ENCODE measurements at places on chromosomes 13 and 19. TPM values are rescaled to one million over a fixed set of nuclear protein-coding genes. Genes with fewer than 3 reads are reported as not detected.
A peak's percentile ranks its signal among the peaks of the same experiment; 100 is the strongest.

GRCh38 chr19:56748378-56748777 lies 76.8 kb upstream of the ZNF835 start:
- no peak overlapping the region for H3K27ac ChIP-seq
- H3K27me3 ChIP-seq: no peaks in the 10 kb centered on the region
- H3K4me3 ChIP-seq: no peak overlapping the region
- DNase-seq: peak; percentile 34

- no peak for DNase-seq
- no peak overlapping the region for H3K27ac ChIP-seq
- no peaks in the 10 kb centered on the region for H3K4me1 ChIP-seq
Observed at GRCh38 chr13:110134801-110135200, 172.2 kb downstream of the COL4A1 start.

- H3K36me3 ChIP-seq: no peaks in the 10 kb centered on the region
- H3K4me1 ChIP-seq: no peaks in the 10 kb centered on the region
Observed at GRCh38 chr19:51811344-51811743, 16.4 kb downstream of the FPR3 start.

GRCh38 chr13:85316506-85317025 lies 482.7 kb downstream of the SLITRK6 start:
- no peaks in the 10 kb centered on the region for H3K27me3 ChIP-seq
- no peak overlapping the region for H3K4me3 ChIP-seq
- no peak for DNase-seq
- no peak overlapping the region for H3K27ac ChIP-seq

The HIF3A gene
- total RNA-seq: 235 TPM

The CCL25 gene
- not detected for total RNA-seq

All from tibial nerve (tissue), 4 donors.